ENCODE measurements at places on chromosomes 4 and X.

DNA sequence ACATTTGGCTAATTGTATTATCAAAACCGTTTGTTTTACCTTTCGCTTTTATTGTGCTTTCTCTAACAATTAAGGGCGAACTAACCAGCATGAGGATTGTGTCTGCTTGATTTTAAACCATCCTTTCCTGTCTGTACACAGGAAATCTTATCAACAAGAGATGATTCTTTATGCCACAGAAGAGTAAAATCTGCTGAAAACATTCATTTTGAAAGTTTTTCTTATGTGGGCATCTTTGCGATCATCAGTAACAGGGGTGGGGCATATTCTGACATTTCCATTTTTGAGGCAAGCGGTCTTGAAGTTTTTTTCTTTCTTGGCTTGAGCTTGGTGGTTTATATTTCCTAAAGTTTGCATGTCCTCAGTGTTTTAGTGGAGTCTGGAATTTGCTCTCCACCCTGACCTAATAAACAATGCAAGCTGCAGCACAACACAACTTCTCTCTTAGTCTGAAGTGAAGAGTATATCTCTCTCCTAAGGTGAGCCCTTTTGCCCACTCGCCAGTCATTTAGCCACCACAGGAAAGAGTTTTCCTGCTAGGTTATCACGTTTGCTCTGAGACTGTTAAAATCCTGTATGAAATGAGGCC, 26.6 kb downstream of the NFKB1 start:
- no peak for DNase-seq

- no peak for DNase-seq
These were observed 197.8 kb downstream of the PDGFC start for GRCh38 chr4:156773648-156774357.

DNA sequence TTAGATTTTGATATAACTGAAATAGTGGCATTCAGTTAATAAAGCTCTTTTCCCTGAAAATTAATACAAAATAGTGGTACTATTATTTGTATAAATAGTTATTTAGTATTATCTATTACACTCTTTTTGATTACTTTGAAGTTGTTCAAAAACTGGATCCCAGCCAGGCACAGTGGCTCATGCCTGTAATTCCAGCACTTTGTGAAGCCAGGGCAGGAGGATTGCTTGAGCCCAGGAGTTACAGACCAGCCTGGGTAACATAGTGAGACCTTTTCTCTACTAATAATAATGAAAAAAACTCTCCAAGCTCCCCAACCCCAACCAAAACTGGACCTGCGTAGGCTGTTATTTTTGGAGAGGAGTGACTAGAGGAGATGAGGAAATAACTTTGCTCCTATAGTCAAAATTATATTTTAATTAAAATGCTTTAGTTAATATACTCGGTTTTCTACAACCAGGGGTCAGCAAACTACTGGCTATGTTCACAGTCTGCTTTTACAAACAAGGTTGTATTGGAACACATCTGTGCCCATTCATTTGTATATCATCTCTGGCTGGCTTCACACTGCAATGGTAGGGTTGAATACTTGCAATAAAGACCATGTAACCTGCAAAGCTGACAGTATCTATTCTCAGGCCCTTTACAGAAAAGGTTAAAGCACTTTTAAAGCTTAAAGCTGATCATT, 27.6 kb downstream of the GUCY1A1 start:
- DNase-seq = no peak

GRCh38 chrX:106987488-106987887, 12.5 kb downstream of the MORC4 start:
- DNase-seq = no peak

DNA sequence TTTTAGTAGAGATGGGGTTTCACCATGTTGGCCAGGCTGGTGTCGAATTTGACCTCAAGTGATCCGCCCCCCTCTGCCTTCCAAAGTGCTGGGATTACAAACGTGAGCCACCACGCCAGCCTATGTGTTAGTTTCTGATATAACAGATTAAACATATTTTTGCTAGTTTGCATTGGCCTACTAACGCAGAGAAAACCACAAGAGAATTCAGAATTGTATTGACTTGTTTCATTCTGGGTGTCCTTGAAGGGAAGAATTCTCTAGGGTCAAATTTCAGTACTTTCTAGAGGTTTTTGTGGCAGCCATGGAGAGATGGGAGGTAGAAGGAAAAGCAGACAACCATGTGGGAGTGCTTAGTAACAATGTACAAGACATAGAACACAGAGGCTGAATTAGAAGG, 46.1 kb upstream of the BMPR1B start:
- no peak for DNase-seq

GRCh38 chr4:57679969-57680368, 569.8 kb upstream of the IGFBP7 start:
- DNase-seq = no peak

DNA sequence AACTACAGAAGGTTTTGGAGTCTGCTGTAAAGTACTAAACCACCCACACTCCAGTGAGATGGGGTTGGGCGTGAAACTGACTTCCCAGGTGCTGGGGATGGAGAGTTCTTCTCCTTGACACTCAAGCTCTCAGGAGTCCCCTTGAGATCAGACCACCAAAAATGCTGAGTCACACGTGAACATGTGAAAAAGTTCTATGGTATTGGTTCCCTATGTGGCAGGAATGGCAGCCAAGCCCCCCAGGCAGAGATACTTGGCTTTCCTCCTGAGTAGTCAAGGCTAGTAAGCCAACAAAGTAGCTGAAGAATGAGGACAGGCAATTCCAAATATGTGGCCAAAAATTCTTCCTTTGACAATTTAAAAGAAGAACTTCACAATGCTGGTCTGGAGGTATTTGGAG, 222.0 kb upstream of the ADAMTS3 start:
- no peak for DNase-seq

DNA sequence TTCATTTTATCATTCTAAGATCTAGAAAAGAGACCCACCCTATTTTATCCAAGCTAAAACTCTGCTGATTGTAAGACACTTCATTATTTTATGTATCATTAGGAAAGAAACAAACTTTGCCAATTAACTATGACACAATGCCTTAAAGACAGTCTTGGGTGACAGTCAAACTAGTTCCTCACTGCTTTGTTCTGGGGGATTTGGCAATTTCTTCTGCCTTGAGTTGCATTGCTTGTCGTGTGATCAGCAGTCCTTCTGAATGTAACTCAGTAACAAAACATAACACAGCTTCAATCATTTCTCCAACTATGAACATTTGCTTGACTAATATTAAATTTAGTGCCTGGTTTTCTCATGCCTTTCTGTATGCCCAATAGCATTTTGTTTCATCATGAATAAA, 577.9 kb upstream of the DIPK2B start:
- DNase-seq = no peak

GRCh38 chr4:128768373-128768996, 41.0 kb upstream of the JADE1 start:
- DNase-seq = no peak

DNA sequence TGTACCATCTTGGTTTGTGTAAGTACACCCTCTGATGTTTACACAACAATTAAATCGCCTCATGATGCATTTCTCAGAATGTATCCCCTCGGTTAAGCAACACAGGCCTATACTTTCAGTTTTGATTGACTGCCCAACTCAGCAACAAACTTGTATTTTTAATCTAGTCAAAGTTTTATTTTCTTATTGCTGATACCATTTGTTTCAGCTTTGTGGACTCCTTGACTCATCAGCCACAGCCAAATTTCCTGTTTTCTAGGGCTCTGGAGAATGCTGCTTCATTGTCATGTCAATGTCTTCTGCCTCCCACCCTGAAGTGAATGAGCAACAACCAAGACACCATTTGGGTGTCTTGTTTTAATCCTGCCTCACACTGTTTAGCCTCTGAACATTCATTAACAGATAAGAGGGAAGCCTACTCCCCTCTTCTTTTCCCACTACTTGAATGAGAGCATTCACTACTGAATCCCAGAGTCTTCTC, 14.0 kb downstream of the BBS12 start:
- DNase-seq = no peak

- DNase-seq = no peak
These were observed 15.4 kb upstream of the IRF2 start for GRCh38 chr4:184489771-184490170.

DNA sequence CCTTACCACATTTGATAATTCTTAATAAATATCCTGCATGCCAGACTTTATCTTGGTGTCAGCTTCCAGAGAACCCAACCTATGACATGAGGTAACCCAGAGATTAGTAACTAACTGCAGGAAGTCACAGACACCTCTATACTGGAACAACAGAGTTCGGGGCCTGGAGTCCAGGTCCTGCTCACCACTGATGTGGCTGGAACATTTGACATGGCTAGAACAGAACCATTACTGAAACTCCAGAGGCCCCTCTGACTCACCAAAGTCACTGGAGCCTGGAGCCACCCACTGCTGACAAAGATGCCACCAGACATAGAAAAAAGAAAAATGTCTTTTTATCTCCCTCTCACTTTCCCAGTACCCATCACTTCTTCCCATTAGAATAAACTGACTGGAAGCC, 403.7 kb downstream of the MID1IP1 start:
- no peak for DNase-seq

- no peak for DNase-seq
These were observed 133.7 kb downstream of the DCLK2 start for GRCh38 chr4:150211799-150212445.

GRCh38 chr4:1154523-1155182, 17.7 kb downstream of the SPON2 start:
- DNase-seq = no peak

- DNase-seq = no peak
These were observed 261.3 kb downstream of the QDPR start for GRCh38 chr4:17250591-17250990.

- DNase-seq = no peak
These were observed 556 bp upstream of the SLC25A43 start for GRCh38 chrX:119398587-119398973.

GRCh38 chr4:3792813-3793212, 26.6 kb downstream of the ADRA2C start:
- no peak for DNase-seq

- no peak for DNase-seq
These were observed 292.1 kb downstream of the STIM2 start for GRCh38 chr4:27152703-27153102.

DNA sequence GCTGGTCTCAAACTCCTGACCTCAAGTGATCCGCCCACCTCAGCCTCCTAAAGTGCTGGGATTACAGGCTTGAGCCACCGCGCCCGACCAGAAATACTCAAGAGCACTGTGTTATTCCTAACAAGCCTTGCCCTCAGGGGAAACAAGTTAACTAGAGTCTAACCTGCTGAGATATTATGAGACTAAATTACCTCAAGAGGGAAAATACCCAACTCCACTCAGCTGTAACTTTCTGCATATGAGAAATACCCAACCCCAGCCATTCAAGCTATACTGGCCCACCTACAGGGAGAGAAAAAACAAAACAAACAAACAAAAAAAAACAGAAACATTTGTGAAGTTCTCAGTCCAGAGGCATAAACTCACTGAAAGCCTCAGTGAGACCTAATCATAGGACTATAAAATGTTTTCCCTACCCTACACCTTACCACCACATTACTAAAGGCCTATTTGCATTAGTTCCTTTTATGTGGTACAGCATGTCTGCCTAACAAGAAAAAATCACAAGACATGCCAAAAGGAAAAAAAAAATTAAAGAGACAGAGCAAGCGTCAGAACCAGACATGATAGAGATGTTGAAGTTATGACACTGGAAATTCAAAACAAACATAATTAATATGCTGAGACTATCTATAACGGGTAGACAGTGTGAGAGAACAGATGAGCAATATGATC, 876.0 kb downstream of the FSTL5 start:
- no peak for DNase-seq

DNA sequence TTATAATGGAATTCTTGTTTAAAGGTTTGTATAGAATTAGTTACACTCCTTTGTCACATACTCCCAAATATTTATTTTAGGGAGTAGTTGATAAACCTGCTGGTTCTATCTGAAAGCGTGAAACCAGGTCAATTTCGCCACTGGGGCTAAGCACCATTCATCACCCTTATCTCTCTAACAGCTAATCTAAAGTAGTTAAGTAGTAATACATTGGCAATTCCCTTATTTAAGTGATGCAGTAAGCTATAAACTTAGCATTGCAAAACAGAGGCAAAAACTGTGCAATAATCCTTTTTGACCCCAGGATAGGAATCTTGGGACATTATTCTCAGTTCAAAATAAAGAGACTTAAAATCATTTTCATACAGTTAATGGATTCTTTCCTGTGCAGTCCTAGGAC, 33.7 kb upstream of the PTPN13 start:
- no peak for DNase-seq

DNA sequence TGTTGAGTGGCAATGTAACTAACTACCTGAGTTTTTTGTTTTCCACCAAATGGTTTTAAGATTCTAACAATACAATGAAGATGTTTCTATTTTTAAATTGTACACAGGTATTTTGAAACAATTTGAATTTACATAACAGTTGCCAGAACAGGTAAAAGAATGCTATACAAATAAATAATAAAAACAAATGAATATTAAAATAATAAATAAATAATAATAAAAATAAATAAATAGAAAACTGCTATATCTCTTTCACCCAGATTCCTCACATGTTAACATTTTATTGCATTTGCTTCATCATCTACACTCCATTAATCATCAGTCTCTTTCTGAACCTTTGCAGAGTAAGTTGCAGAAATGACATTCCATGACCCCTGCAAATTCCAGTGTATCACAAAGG, 32.3 kb upstream of the DSPP start:
- no peak for DNase-seq

DNA sequence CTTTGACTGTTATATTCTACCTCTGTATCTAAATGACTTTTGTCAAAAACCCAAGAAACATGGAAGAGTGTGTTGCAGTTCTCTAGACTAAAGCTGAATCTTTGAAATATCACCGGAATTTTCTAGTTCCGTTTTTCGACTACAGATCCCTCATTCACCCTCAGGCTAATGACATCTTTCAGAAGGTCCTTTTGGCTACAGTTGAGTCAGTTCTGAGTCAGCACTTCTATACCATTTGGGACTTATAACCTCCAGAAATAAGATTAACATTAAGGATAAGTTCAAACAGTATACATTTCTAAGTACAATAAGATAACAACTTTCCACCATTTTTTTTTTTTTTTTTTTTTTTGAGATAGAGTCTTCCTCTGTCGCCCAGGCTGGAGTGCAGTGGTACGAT, 331.0 kb upstream of the CPXCR1 start:
- no peak for DNase-seq

DNA sequence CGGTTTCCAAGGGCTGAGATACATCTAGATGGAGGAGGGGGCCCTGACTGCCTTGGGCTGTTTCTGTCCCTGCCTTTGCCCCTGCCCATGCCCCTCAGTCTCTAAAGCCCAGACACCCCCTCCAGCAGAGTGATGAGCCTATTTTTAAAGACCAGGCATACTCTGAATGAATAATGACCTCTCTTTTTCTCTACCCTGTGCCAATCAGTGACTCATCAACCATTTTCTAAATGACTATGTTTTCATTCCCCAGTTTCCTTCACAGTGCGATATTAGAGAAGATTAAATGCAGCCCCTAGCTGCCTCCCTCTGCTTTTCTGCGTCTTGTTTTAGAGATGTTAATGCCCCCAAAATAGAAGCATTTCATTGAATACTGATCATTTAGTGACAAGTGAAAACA, 15.5 kb upstream of the NHS start:
- no peak for DNase-seq

- DNase-seq = no peak
These were observed 278.4 kb upstream of the AGTR2 start for GRCh38 chrX:115892056-115892708.

GRCh38 chr4:102139932-102140331, 205.3 kb downstream of the SLC39A8 start:
- no peak for DNase-seq
